Fibroblast of the aortic adventitia (primary cell): ENCODE measurements at places on chromosomes 5 and 9. TPM values are rescaled to one million over a fixed set of nuclear protein-coding genes. Genes with fewer than 3 reads are reported as not detected.

The PRPF4 gene
- 24.0 and 25.9 TPM in 2 replicates for total RNA-seq

The GPX3 gene
- total RNA-seq = 11.3 and 53.1 TPM in 2 replicates

The DEPDC1B gene
- total RNA-seq = 1.2 and 8.0 TPM in 2 replicates

- DNase-seq = no peak
Observed at GRCh38 chr5:113202746-113203716, 226.4 kb downstream of the DCP2 start.

DNA sequence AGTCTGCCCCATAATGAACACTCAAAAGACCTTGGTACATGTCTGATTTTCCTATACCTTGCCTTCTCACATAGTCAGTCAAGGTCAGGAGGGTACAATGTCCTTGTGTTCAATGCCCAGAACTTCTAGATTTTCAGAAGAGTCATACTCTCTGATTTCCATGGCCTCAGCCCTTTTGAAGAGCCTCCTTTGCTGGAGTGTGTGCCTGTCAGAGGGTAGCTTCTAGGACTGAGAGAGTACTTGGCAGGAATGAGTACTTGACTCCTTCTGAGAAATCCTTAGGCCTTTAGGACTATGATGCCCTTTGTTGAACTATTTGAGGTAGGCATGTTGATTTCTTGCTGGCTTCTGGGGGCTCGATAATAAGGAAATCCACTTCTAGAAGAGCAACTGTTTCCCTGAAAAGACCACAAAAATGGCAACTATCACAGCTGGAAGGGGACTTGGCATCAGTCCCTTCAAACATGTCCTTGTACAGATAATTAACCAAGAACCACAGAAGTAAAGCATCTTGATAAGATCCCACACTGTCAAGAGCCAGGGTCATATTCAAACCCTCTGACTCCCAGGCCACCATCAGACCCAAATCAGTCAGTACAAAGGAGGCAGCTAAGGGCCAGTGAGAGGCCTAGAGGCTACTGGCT, 10.6 kb upstream of the MEGF9 start:
- DNase-seq = no peak

DNA sequence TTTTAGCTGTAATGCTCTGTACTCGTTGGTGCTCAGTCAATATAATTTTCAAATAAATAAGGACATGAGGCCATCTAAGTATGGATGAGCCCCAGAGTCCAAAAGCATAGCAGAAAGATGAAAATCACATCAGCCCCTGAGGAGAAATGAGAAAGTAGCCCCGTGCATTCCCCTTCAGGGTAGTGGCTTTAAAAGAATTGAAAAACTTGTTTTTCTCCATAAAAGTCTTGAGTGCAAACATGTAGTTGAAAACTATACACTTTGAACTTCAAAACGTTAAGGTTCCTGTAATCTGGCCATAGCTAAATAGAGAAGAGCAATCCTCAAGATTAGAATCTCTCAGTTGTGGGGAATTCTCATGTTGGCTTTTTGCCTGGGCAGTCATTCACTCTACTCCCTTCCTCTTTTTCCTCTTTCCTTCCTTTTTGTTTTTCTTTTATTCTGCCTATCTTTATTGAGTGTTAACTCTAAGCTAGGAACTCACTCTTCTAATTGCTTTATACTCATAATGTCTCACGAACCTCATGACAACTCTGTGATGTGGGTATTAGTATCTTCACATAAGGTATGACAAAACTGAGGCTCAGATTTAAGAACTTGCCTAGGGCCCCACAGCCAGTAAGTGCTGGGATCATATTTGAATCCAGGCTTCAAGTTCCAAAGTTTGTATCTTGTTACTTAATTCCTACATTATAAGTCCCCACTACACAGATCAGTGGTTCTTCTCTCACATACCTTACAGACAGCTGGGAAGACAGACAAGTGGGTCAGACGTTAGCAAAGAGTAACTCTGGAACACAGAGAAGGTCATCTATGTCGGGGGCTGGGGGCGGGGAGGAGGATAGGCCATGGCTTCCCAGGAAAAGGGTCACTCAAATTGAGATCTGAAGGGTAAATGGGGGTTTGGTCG, 46.4 kb upstream of the ABCA1 start:
- DNase-seq = no peak

The PCDHB2 gene
- 0.36 and 0.82 TPM in 2 replicates for total RNA-seq

DNA sequence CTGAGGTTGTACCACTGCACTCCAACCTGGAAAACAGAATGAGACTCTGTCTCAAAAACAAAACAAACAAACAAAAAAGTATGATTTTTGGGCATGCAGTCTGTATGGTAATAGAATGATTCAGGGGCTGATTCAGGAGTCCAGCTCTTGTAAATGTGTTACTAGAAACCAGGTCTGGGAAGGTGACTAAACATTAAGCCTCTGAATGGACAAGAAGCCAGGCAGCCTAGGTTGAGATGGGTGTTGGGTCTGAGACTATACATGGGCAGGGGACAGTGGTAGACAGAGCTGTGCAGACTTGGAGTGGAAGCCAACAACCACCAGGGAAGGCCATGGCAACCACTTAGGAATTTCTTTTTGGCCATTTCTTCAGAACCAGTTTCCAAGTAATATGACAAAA, 64.9 kb upstream of the TLE1 start:
- DNase-seq = peak; percentile 38
